ENCODE measurements at places on chromosomes 5 and 9. TPM values are rescaled to one million over a fixed set of nuclear protein-coding genes. Genes with fewer than 3 reads are reported as not detected.

Gene IFNA21
- total RNA-seq: not detected

Gene ADAMTSL1
- not detected for total RNA-seq

Gene KCTD16
- total RNA-seq: 0.27 TPM

Gene IL13
- total RNA-seq: 0.31 TPM

Gene SPINK7
- not detected for total RNA-seq

Gene CD14
- total RNA-seq: 4.6 TPM

Gene IL9
- not detected for total RNA-seq

Gene ENHO
- total RNA-seq: 0.36 TPM

Gene OR1J2
- total RNA-seq: 0.85 TPM

Gene UBQLN1
- 122 TPM for total RNA-seq

Gene URM1
- total RNA-seq: 47.5 TPM

Gene ZFR
- 66.9 TPM for total RNA-seq

Gene C5orf58
- total RNA-seq: not detected

Gene PKN3
- total RNA-seq: 1.8 TPM

Gene SWI5
- 12.1 TPM for total RNA-seq

Gene PFN3
- not detected for total RNA-seq

Gene GRM6
- not detected for total RNA-seq

Gene ARID3C
- total RNA-seq: 0.27 TPM

Gene SCAI
- total RNA-seq: 15.3 TPM

Gene NELFB
- 42.4 TPM for total RNA-seq

Gene ORM2
- not detected for total RNA-seq

Gene PCDHA10
- not detected for total RNA-seq

Gene TMC1
- not detected for total RNA-seq

Gene MORN5
- not detected for total RNA-seq

Gene FOXI1
- not detected for total RNA-seq

Gene ADRB2
- total RNA-seq: 2.2 TPM

Gene OTULINL
- total RNA-seq: 49.7 TPM

Gene ZNF618
- 0.69 TPM for total RNA-seq

Gene GDNF
- not detected for total RNA-seq

Gene RABGAP1
- 43.4 TPM for total RNA-seq

Gene CXCL14
- total RNA-seq: not detected

Gene SLC27A6
- not detected for total RNA-seq

Gene ENTPD8
- total RNA-seq: not detected

Gene AK8
- not detected for total RNA-seq

Gene CD72
- total RNA-seq: 7.8 TPM

Gene FOCAD
- 16.0 TPM for total RNA-seq

Gene OBP2B
- not detected for total RNA-seq

Gene PCDHB9
- not detected for total RNA-seq

Gene ZNF366
- not detected for total RNA-seq
